ENCODE measurements at places on chromosomes 4 and X.

- H3K27ac ChIP-seq: no peak overlapping the region
- no peaks in the 10 kb centered on the region for H3K4me1 ChIP-seq
- no peak overlapping the region for H3K4me3 ChIP-seq
- DNase-seq: no peak
Measured at GRCh38 chr4:57371671-57372070, 261.5 kb upstream of the IGFBP7 start.

DNA sequence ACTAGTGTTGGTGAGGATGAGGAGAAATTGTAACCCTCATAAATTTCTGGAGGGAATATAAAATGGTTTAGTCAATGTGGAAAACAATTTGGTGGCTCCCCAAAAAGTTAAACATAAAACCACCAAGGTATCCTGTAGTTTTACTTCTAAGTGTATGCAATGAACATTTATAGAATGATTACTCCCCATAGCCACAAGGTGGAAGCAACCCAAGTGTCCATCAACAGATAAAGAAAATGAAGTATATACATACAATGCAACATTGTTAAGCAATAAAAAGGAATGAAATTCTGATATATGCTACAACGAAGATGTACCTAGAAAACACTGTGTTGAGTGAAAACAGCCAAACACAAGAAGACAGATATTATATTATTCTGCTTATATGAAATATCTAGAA is 569.1 kb upstream of the GRID2 start:
- H3K36me3 ChIP-seq: no peaks in the 10 kb centered on the region
- no peaks in the 10 kb centered on the region for H3K27me3 ChIP-seq
- DNase-seq: no peak
- no peak overlapping the region for H3K4me3 ChIP-seq

GRCh38 chrX:132144061-132144460 is 16.2 kb upstream of the FRMD7 start:
- H3K4me3 ChIP-seq: no peak overlapping the region
- no peaks in the 10 kb centered on the region for H3K27me3 ChIP-seq
- no peak for DNase-seq
- H3K36me3 ChIP-seq: no peaks in the 10 kb centered on the region
- H3K4me1 ChIP-seq: no peaks in the 10 kb centered on the region
- H3K27ac ChIP-seq: no peak overlapping the region

DNA sequence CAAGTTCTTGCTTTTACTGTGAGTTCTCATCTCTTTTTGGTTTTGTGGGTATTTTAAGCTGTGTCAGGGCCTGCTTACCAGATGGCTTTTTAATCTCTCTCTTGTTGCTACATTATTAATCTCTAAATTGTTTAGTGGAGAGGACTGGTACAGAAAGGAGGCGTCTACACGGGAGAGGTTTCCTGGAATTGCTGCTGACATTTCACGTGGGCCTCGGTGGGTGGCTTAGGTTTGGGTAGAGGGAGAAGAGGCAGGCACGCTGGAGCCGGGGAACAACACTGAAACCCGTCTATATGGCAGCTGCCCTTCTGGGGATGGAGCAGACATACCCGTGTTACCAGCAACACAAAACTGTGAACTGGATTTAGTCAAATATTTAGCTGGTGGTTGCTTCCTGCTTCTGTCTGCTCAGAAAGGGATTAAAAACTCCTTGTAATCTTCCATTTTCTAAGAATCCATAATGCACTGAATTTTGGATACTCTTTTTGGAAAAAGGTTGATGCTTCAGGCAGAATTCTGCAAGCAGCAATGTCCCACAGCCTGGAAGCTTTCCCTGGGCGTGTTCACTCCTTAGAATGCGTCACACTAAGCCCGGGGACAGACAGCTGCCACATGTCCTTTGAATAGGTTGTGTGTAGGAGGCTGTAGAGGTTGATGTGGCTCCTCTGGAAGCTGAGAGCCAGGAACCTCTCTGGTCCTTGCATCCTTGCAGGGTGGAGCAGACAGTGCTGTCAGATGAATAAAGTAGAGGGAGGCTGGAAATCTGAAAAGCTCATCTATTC is 199.8 kb upstream of the GATB start:
- H3K4me3 ChIP-seq: no peak overlapping the region
- peaks cover 17% of the 10 kb centered on the region for H3K4me1 ChIP-seq
- no peaks in the 10 kb centered on the region for H3K36me3 ChIP-seq
- DNase-seq: no peak
- peaks cover 3% of the 10 kb centered on the region for H3K27me3 ChIP-seq
- no peak overlapping the region for H3K27ac ChIP-seq

- peak overlapping the region; percentile 97 for H3K4me3 ChIP-seq
- H3K36me3 ChIP-seq: no peaks in the 10 kb centered on the region
- peak overlapping the region; percentile 99 for H3K27ac ChIP-seq
- H3K4me1 ChIP-seq: peaks cover 28% of the 10 kb centered on the region
- no peaks in the 10 kb centered on the region for H3K27me3 ChIP-seq
Measured at GRCh38 chr4:13627178-13627605, 333 bp downstream of the BOD1L1 start.

DNA sequence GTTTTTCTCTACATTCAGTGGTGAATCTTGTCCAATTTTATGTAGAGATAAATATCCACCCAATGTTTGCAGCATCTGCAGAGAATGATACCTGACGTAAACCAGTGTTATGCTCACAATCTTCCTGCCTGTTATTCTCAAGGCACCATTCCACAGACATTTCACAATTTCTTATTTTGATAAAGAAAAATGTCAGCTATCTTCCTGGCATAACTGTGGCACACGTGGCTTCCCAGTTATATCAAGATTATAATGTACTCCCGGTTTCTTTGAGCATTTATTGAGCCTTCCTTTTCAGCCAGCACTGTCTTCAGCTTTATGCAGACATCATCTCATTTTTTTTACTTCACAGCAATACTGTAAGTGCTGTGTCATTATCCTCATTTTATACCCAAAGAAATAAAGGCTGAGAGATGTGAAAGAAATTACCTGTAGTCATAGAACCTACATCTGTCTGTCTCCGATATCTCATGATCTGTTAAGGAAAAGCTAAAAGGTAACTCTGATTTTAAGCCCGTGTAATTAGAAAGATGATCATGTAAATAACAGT is 1300.8 kb upstream of the TENM3 start:
- no peak for DNase-seq
- no peak overlapping the region for H3K4me3 ChIP-seq
- no peaks in the 10 kb centered on the region for H3K4me1 ChIP-seq
- H3K27me3 ChIP-seq: no peaks in the 10 kb centered on the region
- H3K27ac ChIP-seq: no peak overlapping the region

DNA sequence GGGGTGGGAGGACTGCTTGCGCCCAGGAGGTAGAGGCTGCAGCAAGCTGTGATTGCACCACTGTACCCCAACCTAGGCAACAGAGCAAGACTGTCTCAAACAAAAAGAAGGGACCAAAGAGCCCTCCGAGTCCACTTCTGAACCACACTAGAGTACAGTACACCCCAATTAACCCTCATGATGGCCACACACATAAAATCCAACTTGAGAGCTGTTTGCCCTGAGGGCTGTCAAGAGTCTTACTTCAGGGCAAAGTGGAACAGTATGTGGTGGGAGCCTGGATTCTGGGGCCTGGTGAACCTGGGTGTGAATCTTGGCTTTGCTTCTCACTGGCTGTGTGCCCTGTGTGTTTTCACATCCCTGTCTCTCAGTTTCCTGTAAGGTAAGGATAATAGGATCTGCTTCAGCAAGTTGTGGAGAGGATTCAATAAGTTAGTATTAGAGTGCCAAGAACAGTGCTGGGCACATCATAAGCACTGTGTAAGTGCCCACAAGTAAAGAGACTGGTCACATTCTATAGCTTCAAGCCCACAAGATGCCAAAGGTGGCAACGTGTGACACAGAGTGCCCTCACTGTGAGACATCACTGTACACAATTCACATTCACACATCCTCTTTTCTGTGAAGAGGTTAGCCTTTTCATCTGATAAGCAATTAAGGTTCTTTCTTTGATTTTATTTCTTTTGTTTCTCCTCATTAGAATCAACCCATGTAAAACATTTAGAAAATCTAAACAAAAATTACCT is 52.1 kb downstream of the LEF1 start:
- H3K4me3 ChIP-seq: no peak overlapping the region
- no peaks in the 10 kb centered on the region for H3K36me3 ChIP-seq
- H3K27me3 ChIP-seq: no peaks in the 10 kb centered on the region
- no peak for DNase-seq
- peaks cover 58% of the 10 kb centered on the region for H3K4me1 ChIP-seq
- no peak overlapping the region for H3K27ac ChIP-seq

DNA sequence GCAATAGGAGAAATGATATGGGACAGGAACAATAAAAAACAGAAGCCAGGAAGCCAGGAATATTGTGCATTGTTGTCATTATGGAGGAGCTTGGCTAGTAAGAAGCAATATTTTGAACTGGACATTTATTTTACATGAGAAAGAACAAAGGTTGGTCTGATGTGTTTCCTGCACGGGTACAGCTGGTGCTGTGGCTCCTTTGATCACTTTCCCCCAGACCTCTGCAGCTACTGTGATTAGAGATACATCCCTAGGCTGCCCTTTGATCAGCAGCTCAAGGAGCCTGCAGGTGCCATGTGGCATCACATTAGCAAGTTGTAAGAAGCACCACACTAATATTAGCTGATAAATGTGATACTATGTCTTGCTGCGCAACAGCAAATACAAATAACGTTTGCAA is 2.5 kb downstream of the PDGFC start:
- H3K4me1 ChIP-seq: peaks cover 56% of the 10 kb centered on the region
- peak overlapping the region; percentile 46 for H3K27ac ChIP-seq
- H3K4me3 ChIP-seq: peak overlapping the region; percentile 92
- H3K36me3 ChIP-seq: no peaks in the 10 kb centered on the region

DNA sequence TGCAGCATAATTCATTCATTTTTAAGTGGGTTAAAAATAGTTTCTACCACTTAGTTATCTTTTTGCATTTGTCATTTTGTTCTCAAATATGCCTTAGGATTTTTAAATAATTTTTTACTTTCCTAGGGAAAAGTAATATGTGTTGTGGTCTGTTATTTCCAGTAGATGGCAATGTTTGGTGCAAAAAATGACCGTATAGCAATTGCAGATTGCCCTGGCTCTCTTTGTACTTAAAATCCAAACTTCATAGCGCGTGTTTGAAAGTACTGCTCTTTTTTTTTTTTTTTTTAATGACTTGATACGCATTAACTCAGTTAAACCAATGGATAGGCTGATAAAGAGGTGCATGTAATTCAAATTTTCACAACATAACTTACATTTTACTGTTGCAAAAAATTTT is 74.4 kb upstream of the RBMX start:
- no peak for DNase-seq
- H3K36me3 ChIP-seq: peaks cover 7% of the 10 kb centered on the region
- H3K4me3 ChIP-seq: no peak overlapping the region
- no peaks in the 10 kb centered on the region for H3K4me1 ChIP-seq
- H3K27ac ChIP-seq: no peak overlapping the region

GRCh38 chr4:24666316-24666715 is 82.0 kb upstream of the DHX15 start:
- no peaks in the 10 kb centered on the region for H3K27me3 ChIP-seq
- H3K4me3 ChIP-seq: no peak overlapping the region
- no peak overlapping the region for H3K27ac ChIP-seq
- H3K36me3 ChIP-seq: no peaks in the 10 kb centered on the region
- DNase-seq: no peak
- H3K4me1 ChIP-seq: peaks cover 22% of the 10 kb centered on the region

DNA sequence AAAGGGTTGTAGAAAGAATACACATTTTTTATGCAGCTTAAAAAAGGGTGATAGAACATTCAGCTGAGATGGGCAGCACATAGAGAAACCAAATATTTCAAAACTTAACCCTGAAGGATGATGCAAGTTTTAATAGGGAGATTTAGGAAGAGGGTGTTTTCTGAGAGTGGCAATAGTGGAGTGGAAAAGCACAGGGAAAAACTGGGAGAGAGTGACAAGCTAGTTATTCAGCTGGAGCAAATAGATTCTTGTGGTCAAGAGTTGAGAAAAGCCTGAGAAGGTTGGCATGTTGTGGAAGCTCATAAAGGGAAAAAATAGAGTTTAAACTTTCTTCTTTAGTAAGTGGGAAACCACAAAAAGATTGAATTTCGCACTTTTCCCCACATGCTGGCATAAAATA is 359.6 kb upstream of the PITX2 start:
- no peak for DNase-seq
- H3K4me1 ChIP-seq: no peaks in the 10 kb centered on the region
- no peak overlapping the region for H3K4me3 ChIP-seq
- no peaks in the 10 kb centered on the region for H3K36me3 ChIP-seq
- no peaks in the 10 kb centered on the region for H3K27me3 ChIP-seq

DNA sequence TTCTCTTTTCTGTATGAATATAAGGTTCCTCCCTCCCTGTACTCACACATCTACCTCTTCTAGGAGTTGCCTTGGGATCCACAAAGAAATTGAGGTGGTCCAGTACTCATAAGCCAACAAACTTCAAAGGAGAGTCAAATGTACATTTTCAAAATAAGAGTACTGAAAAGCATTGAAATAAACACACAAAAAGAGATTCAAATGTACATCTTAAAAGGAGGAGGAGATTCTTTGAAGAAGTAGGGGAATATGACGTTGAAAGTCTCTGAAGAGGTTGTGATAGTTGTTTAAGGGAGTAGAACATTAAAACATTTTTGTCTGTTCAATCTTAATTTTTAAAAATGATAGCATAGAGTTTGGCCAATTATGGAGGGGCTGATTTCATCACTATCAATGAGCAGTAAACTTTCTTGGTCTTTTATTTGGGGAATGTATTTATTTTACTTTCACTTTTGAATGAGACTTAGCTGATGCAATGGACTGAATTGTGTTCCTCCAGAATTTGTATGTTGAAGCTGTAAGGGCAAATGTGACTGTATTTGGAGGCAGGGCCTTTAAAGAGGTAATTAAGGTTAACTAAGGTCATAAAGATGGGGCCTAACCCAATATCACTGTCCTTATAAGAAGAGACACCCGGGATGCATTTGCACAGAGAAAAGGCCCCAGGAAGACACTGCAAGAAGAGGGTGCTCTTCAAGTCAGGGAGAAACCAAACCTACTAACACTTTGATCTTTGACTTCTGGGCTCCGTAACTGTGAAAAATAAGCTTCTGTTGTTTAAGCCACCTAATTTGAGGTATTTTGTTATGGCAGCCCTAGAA is 226.3 kb upstream of the PGRMC2 start:
- H3K4me1 ChIP-seq: peaks cover 23% of the 10 kb centered on the region
- no peaks in the 10 kb centered on the region for H3K27me3 ChIP-seq
- H3K36me3 ChIP-seq: peaks cover 5% of the 10 kb centered on the region
- DNase-seq: no peak
- no peak overlapping the region for H3K27ac ChIP-seq

DNA sequence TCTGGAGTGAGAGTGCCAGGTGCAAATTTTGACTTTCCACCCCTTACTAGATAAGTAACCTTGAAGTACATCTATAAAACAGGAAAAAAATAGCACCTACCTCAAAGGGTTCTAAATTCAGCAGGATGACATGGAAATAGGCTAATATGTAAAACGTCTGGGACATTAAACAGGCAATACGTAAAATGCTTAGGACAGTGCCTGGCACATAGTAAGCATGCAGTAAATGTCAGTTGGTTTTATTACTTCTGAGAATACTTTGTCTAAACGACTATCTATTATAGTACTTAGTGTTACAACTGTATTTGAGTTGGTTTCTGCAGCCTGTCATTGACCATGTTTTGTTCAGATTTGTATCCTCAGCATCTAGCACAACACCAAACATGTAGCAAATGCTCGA is 70.8 kb downstream of the ARX start:
- H3K27ac ChIP-seq: peak overlapping the region; percentile 53
- H3K4me1 ChIP-seq: peaks cover 32% of the 10 kb centered on the region
- no peaks in the 10 kb centered on the region for H3K27me3 ChIP-seq
- H3K4me3 ChIP-seq: no peak overlapping the region
- DNase-seq: no peak

Measured in neural crest cell (in vitro differentiated cells).